DMS79 treated with DMSO at 0.1 percent for 48 hours (cell line): ENCODE measurements at places on chromosomes 1 and 21.

GRCh38 chr1:186429017-186429416 lies 31.9 kb downstream of the PDC start:
- no peak for DNase-seq

DNA sequence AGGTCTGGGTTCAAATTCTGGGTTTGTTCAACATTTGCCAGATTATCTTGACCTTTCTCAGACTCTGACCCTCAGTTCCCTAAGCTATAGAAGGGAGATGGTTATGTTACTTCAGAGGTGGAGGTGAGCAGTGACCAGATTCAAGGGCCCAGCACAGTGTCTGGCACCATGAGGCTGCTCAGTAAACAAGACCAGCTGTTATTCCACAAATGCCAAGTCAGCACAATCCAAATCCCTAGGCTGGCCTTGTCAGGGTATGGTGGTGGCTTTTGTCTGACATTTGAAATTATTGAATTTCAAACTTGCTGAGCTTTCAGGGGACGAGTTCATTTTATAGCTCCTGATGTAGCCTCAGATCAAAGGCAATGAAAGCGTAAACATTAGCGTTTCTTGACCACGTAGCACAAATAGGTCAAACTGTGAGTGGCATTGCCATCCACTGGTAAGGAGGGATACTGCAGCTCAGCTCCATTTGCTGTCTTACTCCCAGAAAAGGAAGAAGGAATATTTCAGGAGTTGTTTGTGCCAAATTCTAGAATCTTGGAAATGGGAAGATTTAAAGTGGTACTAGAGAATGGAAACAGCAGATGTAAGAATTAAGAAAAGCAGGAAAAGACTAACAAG lies 94.3 kb upstream of the EDN2 start:
- DNase-seq = no peak

GRCh38 chr1:109181085-109181806 lies 32.5 kb upstream of the SARS1 start:
- DNase-seq = no peak

DNA sequence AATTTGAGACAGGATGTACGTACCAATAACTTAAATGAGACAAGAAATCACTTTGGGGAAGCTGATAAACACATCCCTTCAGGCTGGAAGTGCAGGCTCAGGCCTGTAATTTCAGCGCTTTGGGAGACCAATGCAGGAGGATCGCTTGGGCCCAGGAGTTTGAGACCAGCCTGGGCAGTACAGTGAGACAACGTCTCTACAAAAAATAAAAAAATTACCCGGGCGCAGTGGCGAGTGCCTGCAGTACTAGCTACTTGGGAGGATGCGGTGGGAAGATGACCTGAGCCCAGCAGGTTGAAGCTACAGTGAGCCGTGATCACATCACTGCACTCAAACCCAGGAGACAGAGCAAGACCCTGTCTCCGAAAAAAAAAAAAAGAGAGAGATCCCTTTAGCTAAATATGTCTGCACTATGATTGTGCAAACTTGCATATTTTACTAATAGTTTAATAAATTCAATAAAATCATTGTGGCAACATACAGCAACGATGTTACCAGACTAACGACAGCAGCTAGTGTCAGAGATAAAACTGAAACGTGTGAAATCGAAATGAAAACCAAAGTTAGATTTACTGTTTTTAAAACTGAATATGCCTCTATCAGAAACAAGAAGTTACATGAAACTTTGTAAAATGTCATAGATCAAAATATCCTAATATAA lies 54.7 kb downstream of the CD2 start:
- DNase-seq = no peak

- no peak for DNase-seq
These were observed 62.8 kb downstream of the SLX9 start for GRCh38 chr21:45002381-45003204.

DNA sequence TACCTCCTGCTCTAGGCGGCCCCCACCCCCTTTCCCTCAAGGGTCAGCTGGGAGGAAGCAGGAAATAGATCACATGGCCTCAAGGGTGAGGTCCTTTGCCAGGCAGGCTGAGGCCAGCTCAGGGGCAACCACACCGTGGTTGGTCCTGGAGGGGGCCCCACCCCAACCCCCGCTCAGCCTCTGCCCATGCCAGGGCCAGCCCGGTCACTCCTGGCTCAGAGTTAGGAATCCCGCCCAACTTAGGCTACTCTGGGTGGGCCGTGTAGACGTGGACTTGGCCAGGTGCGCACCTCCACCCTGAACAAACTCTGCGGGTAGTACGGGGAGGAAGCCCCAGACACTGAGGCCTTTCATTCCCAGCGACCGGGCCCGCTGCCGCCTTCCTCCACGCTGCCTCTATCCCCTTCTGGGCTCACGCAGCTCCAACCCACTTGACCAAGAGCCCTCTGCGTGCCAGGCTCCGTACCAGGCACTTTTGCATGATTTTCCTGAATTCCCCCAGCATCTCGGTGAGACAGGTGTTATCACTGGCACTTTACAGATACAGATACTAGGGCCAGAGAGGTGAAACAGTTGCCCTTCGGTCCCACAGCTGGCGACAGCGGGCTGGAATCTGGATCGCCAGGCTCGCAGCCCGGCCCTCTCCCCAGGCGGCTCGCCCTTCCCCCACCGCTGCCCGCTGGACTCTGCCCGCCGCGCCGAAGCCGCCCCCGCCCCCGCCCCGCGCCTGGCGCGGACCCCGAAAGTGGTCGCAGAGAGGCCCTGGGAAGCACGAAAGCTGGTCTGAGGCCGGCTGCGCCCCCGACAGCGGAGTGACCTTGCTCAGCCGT lies 769 bp downstream of the GALE start:
- no peak for DNase-seq

DNA sequence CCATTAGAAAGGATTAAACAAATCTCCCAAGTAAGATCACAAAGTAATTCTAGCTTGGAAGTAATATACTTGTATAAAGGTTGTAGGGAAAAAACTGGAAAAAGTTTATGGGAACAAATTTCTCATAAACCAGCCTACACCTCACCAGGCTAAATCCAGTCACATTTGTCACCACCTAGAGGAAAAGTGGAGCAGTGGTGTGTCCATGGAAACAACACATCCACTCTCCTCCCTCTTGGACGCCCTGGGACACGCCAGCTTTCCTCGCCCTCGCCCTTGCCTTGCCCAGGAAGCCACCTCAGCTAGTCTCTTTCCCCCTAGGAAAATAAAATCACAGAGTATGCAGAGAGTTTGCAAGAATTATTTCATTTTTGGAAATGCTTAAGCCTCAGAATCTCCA lies 2.2 kb downstream of the PALMD start:
- peak; percentile 36 for DNase-seq

DNA sequence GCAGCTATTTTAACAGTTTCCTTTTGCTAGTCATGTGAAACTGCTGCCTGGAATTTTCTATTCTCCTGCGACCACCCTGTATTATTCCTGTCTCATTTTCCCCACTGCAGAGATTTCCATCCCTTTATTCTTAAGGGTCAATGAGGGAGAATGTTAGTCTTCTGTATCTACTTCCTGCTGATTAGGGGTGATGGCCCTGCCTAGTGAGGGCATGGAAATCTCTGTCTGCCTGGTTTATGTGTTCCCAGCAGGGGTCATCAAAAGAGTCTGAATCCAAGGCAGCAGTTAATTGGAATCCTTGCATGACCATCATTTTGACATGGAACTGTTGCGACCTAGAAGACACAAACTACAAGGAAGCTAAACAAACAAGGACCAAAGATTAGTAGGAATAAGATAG lies 325.2 kb downstream of the PLPP3 start:
- no peak for DNase-seq

GRCh38 chr1:55363268-55363667 lies 148.1 kb upstream of the USP24 start:
- no peak for DNase-seq

- peak; percentile 54 for DNase-seq
These were observed 10.7 kb downstream of the SPEN start for GRCh38 chr1:15858069-15858670.

DNA sequence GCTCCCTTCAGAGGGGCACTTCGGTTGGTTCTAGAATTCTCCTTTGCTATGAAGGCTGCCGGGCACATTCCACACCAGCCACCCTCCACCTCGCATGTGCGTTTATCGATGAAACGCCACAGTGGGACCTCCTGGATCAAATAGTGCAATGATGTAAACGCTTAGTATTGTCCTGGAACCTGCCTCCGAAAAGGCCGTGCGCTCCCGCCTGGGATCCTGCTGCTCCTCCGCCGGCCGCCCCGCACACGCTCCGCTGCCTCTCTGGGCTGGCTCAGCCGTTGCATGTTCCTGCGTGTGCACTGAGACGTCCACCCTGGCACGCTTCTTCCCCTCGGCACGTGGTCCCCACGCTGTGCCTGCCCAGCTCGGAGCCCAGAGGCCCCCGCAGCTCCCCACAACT lies 4.0 kb upstream of the TNFRSF14 start:
- DNase-seq = no peak

DNA sequence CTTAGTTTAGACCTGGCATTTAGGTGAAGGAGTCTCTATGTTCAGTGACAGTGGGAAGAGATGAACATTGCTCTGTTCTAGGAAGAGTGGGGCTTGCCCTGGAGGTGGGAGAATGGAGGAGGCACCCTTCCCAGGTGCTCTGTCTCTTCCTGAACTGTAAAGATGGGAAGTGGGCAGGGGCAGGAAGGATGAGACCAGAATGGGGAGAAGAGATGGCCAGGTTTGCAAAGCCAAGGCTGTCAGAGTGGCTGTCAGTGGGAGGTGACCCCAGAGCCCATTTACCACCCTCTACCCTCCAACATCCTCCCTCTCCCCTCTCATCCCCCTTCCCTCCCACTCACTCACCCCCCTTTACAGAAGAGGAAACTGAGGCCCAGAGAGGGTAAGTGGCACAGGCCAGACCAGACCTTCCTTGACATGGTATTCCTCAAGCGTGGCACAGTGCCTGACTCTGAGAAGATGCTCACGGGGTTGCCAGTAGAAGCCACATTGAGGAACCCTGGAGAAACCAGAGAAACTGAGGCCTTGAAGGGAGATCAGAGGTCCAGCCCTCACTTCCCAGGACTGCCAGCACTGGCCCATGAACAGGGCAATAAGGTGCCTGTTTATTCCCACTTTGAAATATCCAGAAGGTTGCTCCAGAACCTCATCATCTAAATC lies 1.4 kb upstream of the IGSF8 start:
- DNase-seq = no peak

- DNase-seq = no peak
These were observed 430.9 kb downstream of the LMO4 start for GRCh38 chr1:87759421-87760087.

DNA sequence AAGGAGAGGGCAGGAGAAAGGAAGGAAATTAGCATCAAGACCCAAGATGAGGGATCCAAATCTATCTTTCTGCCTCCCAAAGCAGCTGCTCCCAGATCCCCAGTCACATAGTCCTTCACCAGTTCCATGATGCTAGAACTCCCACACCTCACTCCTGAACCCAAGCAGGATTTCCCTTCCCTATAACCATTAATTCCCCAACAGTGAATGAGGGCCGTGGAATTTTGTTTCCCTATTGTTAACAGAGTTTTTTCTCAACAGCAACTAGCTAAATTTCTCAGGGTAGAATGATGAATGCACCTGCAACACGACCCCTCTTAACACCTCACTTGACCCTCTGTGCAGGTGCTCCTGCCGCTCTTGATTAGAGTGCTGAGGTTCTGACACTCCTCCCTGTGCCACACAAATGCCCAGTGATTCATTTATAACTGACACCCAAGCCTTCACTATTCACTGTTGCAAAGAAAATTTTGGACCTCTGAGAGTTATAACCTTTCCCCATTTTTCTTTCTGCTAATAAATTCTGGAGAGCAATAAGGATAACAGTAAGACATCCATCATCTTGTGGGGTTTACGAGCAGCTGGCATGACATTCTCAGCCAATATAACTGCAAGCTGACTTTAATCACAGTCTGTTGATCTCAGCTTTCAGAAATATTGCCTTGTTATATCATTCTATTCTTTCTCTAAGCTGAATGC lies 25.4 kb upstream of the NPL start:
- peak; percentile 73 for DNase-seq

DNA sequence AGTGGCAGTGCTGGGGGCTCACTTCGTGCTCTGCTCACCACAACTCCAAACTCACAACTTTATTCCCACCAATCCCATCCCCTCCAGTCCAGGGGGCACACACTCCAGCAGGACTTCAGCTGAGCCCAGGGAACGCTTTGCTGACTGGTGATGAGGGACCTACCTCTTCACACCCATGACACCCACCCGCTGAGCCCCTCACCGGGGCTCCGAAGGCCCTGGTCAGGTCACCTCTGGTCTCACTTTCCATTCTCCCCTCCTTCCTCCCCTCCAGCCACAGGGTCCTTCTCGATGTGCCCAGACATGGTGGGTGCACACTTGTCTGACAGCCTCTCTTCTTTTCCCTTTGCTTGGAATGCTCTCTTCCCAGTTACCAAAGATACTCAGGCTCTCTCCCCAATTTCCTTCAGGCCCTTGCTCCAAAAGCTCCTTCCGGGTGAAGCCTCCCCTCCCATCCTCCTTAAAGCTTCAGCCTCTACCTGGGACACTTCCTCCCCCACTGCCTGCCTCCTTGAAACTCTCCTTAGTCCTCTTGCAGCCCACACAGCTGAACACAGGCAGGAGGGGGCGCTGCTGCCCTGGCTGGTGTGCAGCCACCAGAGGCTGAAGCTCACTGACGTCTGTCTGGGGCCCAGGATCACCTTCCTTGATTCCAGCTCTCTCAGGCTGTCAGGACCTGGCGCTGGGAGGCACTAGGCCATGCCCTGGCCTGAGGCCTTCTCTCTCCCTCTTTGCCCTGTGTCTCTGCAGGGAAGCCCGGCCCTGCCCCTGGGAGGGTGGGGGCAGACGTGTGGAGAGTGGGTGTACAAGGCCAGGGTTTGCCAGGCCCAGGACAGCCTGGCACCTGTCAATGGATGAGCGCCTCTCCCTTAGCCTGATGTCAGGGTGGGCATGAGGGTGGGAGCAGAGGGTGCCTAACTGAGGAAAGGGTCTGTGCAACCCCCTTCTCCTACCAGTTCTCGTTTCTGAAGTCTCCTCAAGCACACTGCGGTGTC lies 1.6 kb downstream of the KCNE1 start:
- DNase-seq = no peak

DNA sequence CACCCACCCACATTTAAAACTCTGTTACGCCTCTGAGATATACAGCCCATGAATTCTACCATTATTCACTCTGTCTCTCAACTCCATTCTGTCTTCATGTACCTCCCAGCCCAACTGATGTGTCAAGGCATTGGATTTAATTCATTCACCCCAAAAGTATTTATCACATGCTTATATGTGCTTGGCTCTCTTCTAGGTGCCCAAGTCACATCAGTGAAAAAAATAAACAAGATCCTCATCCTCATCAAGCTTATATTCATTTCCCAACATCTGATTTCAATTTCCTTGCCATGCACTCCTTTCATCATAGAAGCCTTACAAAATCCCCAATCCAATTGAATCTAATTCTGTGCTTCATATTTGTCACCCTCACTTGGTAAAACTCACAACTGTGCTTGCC lies 967.6 kb downstream of the LTN1 start:
- no peak for DNase-seq

- no peak for DNase-seq
These were observed 3.7 kb downstream of the LEFTY2 start for GRCh38 chr1:225937048-225937968.

GRCh38 chr1:177091040-177091439 lies 73.5 kb downstream of the ASTN1 start:
- no peak for DNase-seq

- DNase-seq = no peak
These were observed 3.1 kb upstream of the OR10J1 start for GRCh38 chr1:159436469-159436868.
